ENCODE measurements at places on chromosomes 7 and 10. TPM values are rescaled to one million over a fixed set of nuclear protein-coding genes. Genes with fewer than 3 reads are reported as not detected.

DNA sequence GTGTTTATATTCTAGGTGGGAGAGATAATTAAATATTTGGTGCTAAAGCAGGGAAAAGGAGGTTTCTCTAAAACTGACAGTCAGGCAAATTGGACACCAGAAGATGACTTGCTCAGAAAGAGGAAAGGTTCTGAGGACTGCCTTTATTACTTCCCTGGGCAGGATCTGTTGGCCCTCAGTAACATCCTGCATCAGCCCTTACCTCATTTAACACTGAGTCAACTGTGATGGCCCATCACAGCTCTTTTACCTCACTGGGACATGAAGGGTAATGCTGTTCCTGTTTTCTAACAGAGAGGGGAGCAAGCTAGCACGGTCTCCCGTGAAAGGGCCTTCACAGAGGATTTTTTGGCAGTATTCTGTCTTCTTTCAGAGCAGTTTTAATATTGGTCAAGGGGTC, 12.0 kb downstream of the PPP1R17 start:
- H3K4me1 ChIP-seq = no peaks in the 10 kb centered on the region
- no peak overlapping the region for H3K4me3 ChIP-seq
- no peaks in the 10 kb centered on the region for H3K36me3 ChIP-seq
- no peaks in the 10 kb centered on the region for H3K27me3 ChIP-seq
- no peak for DNase-seq
- H3K27ac ChIP-seq = no peak overlapping the region

Gene MYL10
- total RNA-seq = not detected

Gene SHH
- not detected for total RNA-seq

Gene SPDYE2B
- total RNA-seq = not detected

Gene IL2RA
- total RNA-seq = 1,224 TPM

- peaks cover 17% of the 10 kb centered on the region for H3K4me1 ChIP-seq
- H3K27ac ChIP-seq = no peak overlapping the region
- no peaks in the 10 kb centered on the region for H3K27me3 ChIP-seq
- no peak for DNase-seq
These were observed 75.4 kb downstream of the CYP51A1 start for GRCh38 chr7:92058899-92059298.

- H3K4me1 ChIP-seq = peaks cover 11% of the 10 kb centered on the region
- H3K36me3 ChIP-seq = no peaks in the 10 kb centered on the region
- H3K4me3 ChIP-seq = peak overlapping the region; percentile 7
- H3K27me3 ChIP-seq = peaks cover 15% of the 10 kb centered on the region
- H3K27ac ChIP-seq = no peak overlapping the region
These were observed 98.3 kb downstream of the CHST15 start for GRCh38 chr10:123995082-123995460.

DNA sequence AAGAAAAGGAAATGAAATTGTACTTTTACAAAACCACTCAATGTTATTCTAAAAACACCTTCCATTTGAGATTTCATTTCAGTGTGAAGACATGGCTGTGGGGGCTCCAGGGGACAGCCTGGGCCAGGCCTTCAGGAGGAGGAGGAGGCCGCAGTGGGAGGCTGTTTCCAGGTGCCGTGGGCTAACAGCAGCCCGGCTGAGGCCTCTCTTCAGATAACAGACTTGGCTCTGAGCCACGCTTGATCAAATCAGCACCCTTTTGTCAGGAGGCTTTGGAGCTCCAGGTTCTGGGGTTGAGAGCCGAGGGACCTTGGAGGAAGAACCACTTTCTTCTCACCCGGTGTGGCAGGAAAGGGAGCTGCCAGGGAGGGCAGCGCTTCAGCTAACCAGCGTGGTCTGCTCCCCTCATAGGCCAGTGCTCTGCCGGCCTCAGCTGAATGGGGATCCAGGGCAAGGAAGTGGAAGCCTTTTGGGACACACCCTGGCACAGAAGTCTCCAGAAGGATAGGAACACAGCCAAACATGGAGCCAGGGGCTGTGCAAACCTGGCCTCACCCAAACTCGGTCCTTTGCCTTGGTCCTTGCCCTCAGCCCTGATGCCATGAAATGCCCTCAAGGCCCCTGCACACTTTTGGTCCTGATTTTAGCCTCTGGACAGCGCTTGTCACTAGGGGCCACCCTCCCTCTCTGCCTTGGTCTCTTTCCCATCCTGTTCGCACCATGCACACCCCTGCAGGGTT, 23.5 kb upstream of the CHST15 start:
- DNase-seq = no peak
- peaks cover 5% of the 10 kb centered on the region for H3K4me1 ChIP-seq
- H3K36me3 ChIP-seq = no peaks in the 10 kb centered on the region

- H3K27me3 ChIP-seq = no peaks in the 10 kb centered on the region
- no peaks in the 10 kb centered on the region for H3K4me1 ChIP-seq
- no peak overlapping the region for H3K27ac ChIP-seq
- no peaks in the 10 kb centered on the region for H3K36me3 ChIP-seq
These were observed 52.7 kb downstream of the KCNMA1 start for GRCh38 chr10:77584938-77585337.
